ENCODE measurements at places on chromosomes 13 and 19. TPM values are rescaled to one million over a fixed set of nuclear protein-coding genes. Genes with fewer than 3 reads are reported as not detected.

DNA sequence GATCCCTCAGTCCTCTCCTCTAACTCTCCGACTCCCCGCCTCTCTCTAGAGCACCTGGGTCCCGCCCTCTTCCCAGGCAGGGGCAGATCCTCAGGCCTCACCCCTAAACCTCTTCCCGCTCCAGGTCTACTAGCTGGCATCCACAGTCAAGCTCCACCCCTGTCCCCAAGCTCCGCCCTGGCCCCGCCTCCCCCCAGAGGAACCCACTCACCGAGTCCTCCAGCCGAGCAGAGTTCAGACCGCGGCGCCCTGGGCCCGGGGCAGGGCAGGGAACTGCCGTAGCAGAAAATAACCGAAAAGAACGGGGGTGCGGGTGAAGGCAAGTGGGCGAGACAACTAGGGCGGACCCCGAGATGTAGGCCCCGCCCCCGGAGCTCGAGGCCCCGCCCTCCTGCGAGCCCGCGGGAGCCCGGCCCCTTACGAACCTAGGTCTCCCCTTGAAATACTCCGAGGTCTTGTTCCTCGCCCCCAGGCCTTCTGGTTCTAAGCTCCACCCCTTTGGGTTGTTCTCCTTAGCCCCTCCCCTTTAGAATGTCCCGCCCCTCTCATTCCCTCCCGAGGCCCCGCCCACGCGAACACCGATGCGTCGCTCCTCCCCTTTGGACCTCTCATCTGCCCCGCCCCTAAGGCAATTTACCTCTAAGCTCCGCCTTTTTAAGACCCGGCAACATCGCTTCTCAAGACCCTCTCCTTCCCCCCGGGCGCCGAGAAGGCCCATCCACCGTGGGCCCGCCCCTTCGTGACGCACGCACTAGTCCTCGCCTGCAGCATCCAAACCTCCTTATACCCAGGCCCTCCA lies at the start of gene GGN:
Gene GGN, minus strand, starts transcription at position 485 of the 799 bp plus-strand sequence. CDS start 773 bp downstream, outside the sequence.
- H3K27ac ChIP-seq = peak within 1 kb of the TSS; percentile 57
- H3K4me3 ChIP-seq = peak within 1 kb of the TSS; percentile 50
- peak; percentile 19 for DNase-seq

GRCh38 chr19:4018775-4019504 lies 11.4 kb downstream of the PIAS4 start:
- no peaks in the 10 kb centered on the region for H3K27me3 ChIP-seq
- no peak for DNase-seq

DNA sequence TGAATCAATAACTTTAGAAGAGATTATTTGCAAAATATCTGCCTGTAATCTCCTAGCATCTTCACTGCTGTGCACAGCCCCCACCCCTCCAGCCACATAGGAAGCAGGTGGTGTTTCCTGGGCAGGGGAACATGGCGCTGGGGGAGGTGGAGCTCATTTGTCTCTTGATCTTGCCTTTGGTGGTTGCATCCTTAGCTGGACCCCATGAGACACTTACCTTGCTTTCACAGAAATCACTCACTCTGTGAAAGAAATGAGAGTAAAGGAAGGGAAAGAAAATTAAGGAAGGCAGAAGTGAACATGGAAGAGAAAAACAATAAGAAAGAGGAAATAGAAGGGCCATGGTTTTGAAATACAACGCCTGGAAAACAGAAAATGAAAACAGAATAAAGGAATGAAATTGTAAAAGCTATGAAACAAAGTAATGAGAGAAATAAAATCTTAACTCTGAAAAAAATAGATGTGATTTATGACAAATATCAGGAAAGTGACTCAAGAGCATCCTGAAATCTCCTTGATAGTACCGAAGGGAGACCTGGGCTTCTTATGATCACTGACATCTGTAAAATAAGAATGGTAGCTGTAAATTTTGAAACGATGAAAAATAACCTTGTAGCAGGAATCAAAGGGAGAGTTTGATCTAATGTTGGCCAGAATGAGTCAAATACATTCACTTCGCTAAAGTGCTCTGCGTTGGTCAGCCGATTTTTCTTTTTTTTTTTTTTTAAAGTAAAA lies 17.2 kb upstream of the RNASEH2B start:
- H3K36me3 ChIP-seq = no peaks in the 10 kb centered on the region
- H3K27me3 ChIP-seq = no peaks in the 10 kb centered on the region
- no peak for DNase-seq
- no peaks in the 10 kb centered on the region for H3K4me1 ChIP-seq
- no peak overlapping the region for H3K4me3 ChIP-seq
- no peak overlapping the region for H3K27ac ChIP-seq

DNA sequence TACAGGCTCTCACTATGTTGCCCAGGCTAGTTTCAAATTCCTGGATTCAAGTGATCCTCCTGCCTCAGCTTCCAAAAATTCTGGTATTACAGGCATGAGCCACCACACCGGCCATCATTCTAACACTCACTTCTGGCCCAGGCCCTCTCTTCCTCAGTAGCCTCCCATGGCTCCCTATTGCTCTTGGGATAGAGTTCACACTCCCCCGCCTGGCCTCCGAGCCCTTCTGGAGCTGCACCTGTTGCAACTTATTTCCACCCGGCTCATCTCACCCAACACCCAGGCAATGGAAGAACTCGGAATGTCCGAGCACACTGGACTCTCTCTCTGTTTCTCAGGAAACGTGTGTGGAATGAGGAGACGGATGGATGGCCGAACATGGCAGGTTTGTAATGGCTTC lies 9.0 kb upstream of the SBK3 start:
- H3K4me3 ChIP-seq = no peak overlapping the region
- H3K27me3 ChIP-seq = peaks cover 9% of the 10 kb centered on the region
- peaks cover 8% of the 10 kb centered on the region for H3K4me1 ChIP-seq
- DNase-seq = no peak
- H3K27ac ChIP-seq = no peak overlapping the region

DNA sequence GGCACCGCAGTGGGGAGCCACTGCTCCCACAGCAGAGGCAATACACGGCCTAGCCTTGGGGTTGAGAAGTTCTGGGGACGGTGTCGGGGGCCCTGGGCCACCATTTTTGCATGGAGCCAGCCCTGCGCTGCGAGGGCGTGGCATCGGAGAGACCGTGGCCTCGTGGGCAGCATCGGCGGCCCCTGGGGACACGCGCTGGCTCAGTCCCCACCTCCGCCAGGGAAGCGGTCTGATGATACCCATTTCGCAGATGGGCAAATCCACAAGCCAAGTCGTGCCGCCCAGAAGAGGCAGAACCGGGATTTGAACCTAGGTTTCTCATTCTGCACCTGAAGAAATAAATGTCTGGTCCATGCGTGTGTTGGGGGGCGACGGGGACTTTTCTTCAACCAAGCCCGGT lies 1.2 kb upstream of the UPK1A start:
- no peaks in the 10 kb centered on the region for H3K4me1 ChIP-seq
- H3K36me3 ChIP-seq = peaks cover 24% of the 10 kb centered on the region
- DNase-seq = no peak
- no peak overlapping the region for H3K27ac ChIP-seq
- no peak overlapping the region for H3K4me3 ChIP-seq

DNA sequence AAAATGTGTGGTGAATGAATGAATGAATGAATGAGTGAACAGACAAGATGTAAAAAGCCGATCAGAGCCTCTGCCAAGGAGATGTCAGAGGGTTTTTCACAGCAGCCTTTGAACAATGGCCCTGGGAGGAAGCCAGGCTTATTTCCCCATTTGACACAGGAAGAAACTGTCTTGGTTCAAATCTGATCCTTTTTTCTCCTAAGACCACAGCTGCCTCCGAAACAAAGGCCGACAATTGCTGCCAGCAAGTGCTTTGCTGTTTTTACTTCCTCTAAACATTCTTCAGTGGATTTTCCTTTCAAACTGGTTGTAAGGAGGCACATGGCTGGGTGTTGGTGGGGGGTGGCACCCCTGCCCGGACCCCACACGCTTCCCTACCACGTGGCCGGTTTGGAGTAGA lies 44.2 kb upstream of the HOMER3 start:
- peak; percentile 80 for DNase-seq
- peaks cover 20% of the 10 kb centered on the region for H3K4me1 ChIP-seq
- H3K27ac ChIP-seq = no peak overlapping the region
- peaks cover 10% of the 10 kb centered on the region for H3K27me3 ChIP-seq

- no peak for DNase-seq
- no peak overlapping the region for H3K27ac ChIP-seq
- no peak overlapping the region for H3K4me3 ChIP-seq
- H3K4me1 ChIP-seq = no peaks in the 10 kb centered on the region
Observed at GRCh38 chr13:81326913-81327312, 986.0 kb upstream of the SPRY2 start.

GRCh38 chr13:102402290-102402689 lies 442 bp upstream of the FGF14 start:
- H3K36me3 ChIP-seq = no peaks in the 10 kb centered on the region
- peak overlapping the region; percentile 37 for H3K27ac ChIP-seq
- peaks cover 14% of the 10 kb centered on the region for H3K4me1 ChIP-seq
- peak; percentile 91 for DNase-seq

DNA sequence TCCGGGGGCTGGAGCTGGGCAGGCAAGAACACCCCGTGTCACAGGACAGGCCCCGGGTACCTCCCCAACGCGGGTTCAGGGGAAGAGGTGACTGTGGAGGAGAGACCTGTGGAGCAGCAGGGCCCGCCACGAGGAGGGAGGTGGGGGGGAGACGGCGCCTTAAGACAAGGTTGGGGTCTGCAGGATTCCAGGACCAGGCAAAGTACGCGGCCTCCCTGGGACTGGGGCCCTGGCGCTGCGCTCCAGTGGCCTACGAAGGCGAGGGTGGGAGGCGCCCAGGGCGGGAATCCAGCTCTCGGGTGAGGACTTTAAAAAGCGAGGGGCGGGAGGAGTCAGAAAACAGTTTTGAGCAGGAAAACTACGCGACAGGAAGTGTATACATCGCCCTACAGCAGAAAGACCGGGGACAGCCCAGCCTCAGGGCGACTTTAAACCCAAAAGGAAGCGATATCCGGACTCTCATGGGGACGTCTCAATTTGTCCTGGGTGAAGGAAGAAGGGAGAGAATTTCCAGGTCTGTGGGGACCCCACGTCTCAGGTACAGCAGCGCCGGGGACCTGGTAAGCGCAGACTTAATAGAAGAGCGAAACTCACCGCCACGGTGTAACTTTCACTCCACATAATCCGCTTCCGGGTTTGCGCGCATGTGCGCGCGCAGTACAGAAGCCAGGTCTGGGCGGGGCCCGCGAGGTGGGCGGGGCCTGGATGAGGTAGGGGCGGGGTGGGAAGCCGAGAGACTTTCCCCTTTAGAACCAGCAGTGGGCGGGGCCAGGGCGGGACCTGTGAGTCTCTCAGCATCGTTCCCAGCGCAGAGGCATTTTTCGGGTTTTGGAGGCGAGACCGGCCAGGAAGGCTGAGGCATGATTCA lies at the start of gene ZNF83:
Gene ZNF83, minus strand, starts transcription at position 638 of the 868 bp plus-strand sequence.
- peaks cover 8% of the 10 kb centered on the region for H3K36me3 ChIP-seq
- H3K27ac ChIP-seq = peak within 1 kb of the TSS; percentile 63
- DNase-seq = peak; percentile 97
- peak within 1 kb of the TSS; percentile 50 for H3K4me3 ChIP-seq

DNA sequence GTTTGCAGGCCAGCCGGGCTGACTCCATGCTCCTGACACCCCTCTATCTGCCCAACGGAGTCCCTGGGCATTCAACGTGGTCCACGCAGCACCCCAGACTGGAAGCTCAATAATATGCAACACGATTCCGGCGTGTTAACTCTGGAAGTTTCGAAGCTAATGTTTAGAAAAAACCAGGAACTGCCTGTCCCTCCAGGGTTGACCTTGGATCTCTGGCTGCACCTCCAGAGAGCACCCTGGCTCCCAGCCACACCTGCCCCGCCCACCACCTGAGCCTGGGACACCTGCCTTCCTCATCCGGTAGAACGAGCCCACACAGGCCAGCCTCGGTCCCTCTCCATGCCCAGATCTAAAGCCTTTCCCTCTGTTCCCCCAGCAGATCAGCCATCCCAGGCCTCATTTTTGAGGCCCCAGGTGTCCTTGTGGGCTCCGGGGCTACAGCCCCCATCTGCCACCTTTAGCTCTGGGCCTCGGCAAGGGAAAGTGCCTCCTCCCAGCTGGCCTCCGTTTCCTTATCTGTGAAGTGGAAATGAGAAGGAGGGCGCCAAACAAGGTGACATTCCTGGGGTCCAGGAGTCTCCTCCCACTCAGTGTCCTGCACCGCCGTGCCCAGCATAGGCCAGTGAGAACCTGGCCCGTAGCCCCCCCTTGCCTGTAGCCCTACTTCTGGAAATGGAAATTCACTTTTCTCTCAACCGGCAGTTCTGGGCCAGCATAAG lies 38.7 kb downstream of the KLF2 start:
- no peak overlapping the region for H3K4me3 ChIP-seq
- H3K27ac ChIP-seq = no peak overlapping the region
- H3K27me3 ChIP-seq = no peaks in the 10 kb centered on the region
- H3K36me3 ChIP-seq = peaks cover 55% of the 10 kb centered on the region
- peaks cover 18% of the 10 kb centered on the region for H3K4me1 ChIP-seq

DNA sequence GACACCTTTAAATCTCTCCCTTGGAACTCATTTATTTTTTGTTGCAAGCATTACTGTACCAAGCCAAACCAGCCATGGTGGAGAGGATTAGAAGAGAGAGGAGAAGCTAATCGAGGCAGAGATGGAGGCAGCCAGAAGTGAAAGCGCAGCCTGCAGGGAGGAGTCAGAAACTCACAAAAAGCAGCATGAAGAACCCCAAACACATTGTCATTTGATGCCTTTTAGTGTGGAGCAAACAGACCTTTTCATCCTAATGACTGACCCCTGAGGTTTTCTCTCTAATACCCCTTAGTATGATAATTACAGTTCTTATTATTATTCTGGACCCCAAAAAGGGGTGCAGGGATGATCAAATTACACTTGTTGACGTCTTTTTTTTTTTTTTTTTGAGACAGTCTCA lies 62.5 kb downstream of the TNFRSF19 start:
- peak overlapping the region; percentile 48 for H3K27ac ChIP-seq
- no peaks in the 10 kb centered on the region for H3K27me3 ChIP-seq
- no peak overlapping the region for H3K4me3 ChIP-seq
- DNase-seq = no peak
- peaks cover 5% of the 10 kb centered on the region for H3K36me3 ChIP-seq

DNA sequence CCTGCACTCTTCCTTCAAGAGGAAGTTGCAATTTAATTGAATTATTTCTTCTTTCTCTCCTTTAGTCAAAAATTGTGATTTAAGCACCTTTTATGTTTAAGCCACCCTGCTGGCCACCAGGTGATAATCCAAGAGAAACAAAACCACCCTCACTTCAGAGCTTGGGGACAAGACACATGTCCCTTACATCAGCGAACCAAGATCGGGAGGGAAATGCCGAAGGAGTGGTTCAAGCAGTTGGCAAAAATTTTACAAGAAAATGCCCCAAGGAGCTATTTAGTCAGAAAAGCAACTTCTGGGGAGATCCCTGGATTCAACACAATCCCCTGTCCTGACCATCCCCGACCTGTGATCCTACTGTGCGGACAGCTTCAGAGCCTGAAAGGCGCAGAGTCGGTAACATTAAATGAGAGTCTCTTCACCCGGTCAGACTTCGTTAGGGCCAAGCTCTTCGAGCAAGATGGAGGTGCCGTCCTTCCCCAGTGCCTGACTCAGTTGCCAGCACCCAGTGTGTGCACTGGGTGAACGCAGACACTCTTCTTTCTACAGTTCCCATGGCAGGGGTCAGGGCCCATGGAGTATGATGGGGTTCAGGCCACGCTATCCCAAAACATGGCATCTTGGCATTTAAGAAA lies 78.6 kb upstream of the TM9SF2 start:
- H3K27ac ChIP-seq = no peak overlapping the region
- DNase-seq = no peak
- no peak overlapping the region for H3K4me3 ChIP-seq
- H3K27me3 ChIP-seq = no peaks in the 10 kb centered on the region

The ZNF878 gene
- total RNA-seq = 0.44 TPM

The TMEM255B gene
- 1.6 TPM for total RNA-seq

The KLK3 gene
- total RNA-seq = not detected

The LHB gene
- total RNA-seq = not detected

The SMIM24 gene
- total RNA-seq = 0.94 TPM

The DCT gene
- total RNA-seq = 1.3 TPM

The ZNF534 gene
- total RNA-seq = 0.72 TPM

The FOXA3 gene
- not detected for total RNA-seq

The SYNE4 gene
- total RNA-seq = 0.79 TPM

All from spinal cord (tissue), 10 donors.